ENCODE measurements at places on chromosomes 3 and 15. TPM values are rescaled to one million over a fixed set of nuclear protein-coding genes. Genes with fewer than 3 reads are reported as not detected.

Gene FILIP1L
- total RNA-seq, result 19.1 TPM

Gene WDR72
- total RNA-seq, result 0.59 TPM

Gene CCDC12
- 36.3 TPM for total RNA-seq

Gene CCR9
- not detected for total RNA-seq

Gene AMIGO3
- 0.56 TPM for total RNA-seq

Gene SSUH2
- total RNA-seq, result 0.21 TPM

Gene LARP6
- 4.5 TPM for total RNA-seq

Gene MNS1
- total RNA-seq, result 1.9 TPM

Gene SLC28A1
- total RNA-seq, result not detected

Gene OIP5
- total RNA-seq, result 2.7 TPM

GRCh38 chr3:197521277-197522182, 34.2 kb downstream of the BDH1 start:
- no peak for DNase-seq

DNA sequence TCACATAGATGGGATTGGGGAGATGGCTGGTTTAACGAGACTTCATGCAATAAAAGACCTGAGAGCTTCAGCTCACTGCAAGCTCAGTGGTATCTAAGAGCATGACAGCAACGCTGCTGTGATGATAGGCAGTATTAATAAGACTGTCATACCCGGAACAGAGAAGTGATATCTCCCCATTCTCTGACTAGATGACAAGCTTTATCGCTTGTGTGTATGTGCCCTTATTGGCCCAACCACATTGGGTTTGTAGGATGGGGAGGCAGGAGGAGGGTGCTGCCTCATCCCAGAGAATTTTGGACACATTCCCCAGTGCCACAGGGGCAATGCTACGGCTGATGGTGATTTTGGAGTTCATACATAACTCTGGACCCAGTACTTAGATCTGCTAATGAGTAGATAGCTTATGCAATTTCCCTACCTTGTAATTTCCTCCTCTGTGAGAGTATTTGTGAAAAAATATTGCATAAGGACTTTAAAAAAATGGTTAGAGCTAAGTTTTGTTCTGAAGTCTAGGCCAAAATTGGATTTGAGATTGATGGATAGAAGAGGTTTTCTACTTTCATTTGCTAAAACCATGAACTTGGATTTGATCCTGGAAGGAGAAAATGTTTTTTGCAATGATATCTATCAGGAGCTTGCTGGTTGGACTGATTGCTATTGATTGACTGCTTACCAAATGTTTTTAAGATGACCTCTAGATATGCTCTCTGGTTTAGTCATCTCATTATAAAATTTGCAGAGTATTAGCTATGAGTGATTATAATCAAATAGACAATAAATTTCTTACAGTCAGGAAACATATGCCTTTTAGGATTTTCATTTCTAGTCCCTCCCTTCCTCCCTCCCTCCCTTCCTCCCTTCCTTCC, 14.0 kb upstream of the TMEM212 start:
- no peak for DNase-seq

- DNase-seq, result no peak
Observed at GRCh38 chr15:50340416-50340815, 14.6 kb downstream of the GABPB1 start.

DNA sequence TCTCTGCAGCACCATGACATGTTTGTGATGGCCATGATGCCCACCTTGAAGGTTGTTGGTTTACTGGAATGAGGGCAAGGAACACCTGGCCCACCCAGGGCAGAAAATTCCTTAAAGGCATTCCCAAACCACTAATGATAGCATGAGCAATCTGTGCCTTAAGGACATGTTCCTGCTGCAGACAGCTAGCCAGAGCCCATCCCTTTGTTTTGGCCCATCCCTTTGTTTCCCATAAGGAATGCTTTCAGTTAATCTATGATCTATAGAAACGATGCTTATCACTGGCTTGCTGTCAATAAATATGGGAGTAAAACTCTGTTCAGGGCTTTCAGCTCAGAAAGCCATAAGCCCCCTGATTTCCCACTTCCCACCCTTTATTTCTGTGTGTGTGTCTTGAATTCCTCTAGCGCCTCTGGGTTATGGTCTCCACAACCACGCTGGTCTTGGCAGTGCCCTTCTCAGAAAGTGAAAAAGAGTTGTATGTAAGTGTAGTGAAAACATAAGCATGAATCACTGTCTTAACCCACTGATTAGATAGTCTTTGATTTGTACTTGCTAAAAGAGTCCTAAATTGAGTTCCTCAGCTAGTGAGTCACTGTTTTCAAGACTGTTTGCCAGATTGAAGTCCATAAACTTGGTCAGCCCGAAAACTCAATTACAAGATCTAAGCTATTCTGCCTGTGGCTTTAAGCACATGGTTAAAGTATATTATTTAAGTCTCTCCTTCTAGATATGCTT, 19.0 kb upstream of the CCR2 start:
- DNase-seq, result no peak

GRCh38 chr15:94723801-94724200, 492.4 kb downstream of the MCTP2 start:
- DNase-seq, result no peak

DNA sequence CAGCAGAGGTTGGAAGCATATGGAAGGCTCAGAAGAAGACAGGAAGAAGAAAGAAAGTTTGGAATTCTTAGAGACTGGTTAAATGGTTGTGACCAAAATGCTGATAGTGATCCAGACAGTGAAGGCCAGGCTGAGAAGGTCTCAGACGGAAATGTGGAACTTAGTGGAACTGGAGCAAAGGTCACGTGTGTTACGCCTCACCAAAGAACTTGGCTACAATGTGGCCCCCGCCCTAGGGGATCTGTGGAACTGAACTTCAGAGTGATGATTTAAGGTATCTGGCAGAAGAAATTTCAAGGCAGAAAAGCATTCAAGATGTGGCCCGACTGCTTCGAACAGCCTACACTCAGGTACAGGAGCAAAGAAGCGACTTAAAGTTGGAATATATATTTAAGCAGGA, 83.1 kb downstream of the MYO5A start:
- no peak for DNase-seq

DNA sequence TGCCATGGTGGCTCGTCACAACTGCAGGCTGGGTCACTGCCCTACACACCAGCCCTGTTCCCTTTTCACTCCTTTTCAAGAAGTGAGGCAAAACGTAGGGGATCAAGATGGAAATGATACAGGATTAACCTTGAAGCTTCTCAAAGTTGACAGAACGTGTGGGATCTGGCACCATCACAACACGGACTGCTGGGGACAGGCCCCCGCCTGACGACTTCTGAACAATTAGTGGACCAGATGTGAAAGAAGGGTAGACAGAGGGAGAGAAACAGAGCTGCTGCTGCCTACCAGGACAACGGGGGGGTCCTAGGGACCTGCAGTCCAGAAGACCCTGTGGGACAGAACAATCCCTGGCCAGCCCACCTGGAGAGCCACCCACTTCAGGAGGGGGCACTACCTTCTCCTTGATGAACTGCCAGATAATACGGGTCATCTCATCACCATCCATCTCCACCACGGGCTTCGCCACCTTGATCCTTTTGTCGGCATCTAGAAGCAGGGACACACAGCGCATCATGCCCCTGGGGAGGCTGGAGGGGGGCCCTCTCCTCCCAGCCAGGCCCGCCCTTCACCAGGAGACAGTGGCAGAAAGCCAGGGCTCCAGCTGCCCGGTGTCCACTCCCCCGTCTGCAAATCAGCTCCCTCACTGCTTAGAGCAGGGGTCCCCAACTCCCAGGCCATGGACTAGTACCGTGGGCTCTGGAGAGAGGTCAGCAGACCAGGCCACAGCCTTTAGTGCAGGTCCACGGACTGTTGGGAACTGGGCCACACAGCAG, 10.9 kb downstream of the IDH2 start:
- DNase-seq, result no peak

DNA sequence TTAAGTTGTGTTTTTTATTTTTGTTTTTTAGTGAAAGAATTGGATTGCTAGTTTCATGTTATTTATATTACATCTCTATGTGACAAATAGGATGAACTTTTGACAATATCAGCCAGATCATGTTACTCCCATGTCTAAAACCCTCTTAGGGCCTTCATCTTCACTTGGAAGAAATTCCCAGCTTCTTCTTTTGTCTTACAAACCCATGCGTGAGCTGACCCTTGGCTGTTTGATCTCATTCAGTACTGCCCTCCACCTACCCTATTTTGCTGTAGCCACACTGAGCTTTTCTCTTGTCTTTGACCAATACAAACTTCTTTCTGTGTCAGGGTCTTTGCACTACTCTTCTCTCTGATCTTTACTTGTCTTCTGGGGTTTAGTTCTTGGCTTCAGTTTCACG, 37.0 kb downstream of the RBM6 start:
- DNase-seq, result no peak

DNA sequence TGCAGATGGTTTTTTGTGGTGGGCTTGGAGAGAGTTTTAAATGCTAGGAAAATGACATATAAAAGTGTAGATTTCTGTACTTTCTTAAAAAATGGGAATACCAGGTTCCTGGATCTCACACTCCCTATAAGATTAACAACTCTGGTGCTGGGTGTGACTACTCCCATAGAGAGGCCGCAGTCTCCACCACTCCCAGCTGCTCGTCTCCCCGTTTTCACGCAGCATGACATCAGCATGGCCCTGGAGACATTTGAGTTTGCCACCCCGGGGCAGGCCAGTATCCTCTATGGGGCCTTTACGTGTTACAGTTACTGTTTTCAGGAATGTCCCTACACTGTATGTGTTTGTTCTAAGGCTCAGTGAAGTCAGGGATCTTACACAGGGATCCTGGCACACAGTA, 126.7 kb upstream of the ATP2B2 start:
- DNase-seq, result no peak

GRCh38 chr15:73691396-73691795, 7.2 kb downstream of the CD276 start:
- DNase-seq, result no peak

DNA sequence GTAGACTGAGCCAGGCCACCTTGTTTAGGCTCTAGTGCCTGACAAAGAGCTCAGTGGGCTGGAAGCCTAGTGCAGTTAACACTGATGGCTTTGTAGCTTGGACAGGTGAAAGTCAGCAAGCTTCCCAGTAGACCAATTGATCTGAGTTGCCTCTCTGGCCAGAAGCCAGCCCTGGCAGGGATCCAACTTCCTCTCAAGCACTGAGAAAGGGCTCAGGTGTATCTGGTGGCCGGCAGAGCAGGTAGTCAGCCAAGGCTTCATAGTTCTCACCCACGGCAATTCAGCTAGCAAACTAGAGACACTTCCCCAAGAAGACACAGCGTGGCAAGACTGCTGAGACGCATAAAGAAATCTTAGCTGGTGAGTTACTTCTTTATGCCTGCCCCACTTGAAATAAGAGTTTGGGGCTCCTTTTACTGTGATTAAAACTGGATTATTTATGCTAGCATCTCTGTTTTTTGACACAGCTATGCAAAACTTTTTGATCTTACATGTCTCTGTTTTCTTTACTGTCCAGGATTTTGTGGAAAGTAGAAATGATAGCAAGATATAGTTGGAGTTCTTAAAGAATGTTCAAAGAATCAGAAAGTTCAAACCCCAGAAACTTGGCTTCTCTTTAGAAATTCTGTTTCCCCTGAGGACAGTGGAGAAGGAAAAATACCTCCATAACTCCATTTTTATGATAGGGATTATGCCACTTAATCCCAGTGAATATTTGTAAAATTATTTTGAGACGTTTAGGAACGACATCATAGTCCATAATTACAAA, 8.4 kb upstream of the CA12 start:
- no peak for DNase-seq

DNA sequence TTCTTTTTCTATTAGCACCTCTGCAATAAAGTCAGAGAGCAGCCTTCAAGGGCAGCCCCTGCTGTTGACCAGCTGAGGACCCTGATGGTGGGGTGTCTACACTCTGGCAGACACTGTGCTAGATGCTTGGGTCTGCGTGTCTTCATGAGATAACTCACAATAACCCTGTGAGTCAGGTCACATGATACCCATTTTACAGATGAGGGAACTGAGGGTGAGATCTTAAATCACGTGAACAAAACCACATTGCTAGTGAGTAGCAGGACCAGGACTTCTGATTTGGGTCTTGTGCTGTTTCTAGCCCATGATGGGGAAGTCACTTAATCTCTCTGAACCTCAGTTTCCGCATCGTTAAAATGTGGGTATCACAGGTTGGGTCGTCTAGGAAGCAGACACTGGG, 118.5 kb upstream of the LIPC start:
- DNase-seq, result no peak

- DNase-seq, result peak; percentile 35
Observed at GRCh38 chr3:28317438-28318022, 31.0 kb upstream of the ZCWPW2 start.

- DNase-seq, result no peak
Observed at GRCh38 chr15:31387479-31388118, 61.0 kb downstream of the KLF13 start.

GRCh38 chr3:128215290-128215689, 62.0 kb downstream of the EEFSEC start:
- no peak for DNase-seq

GRCh38 chr3:117512975-117513374, 803.4 kb downstream of the TUSC7 start:
- DNase-seq, result no peak

- no peak for DNase-seq
Observed at GRCh38 chr3:37118163-37118562, 56.2 kb downstream of the LRRFIP2 start.

DNA sequence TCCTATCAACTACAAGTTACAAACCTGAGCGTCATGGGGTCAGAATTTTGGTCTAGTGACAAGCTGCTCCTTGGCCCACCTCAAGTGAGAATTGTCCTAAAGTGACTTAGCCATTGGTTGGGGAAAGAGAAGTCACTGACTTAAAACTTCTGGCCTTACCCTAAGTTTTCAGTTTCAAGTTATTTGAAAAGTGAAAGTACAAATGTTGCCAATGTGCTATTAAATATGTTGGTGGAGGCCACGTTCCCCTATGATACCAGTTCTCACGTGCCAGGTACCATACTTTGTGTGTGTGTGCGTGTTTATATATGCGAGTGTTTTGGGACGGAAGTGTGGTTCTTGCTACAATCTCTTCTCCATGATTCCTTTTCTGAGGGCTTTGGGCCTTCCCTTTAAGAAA, 22.6 kb upstream of the RASGRP1 start:
- no peak for DNase-seq

GRCh38 chr3:149586871-149587270, 71.0 kb downstream of the WWTR1 start:
- no peak for DNase-seq

GRCh38 chr3:194423317-194423716, 24.3 kb upstream of the GP5 start:
- no peak for DNase-seq

DNA sequence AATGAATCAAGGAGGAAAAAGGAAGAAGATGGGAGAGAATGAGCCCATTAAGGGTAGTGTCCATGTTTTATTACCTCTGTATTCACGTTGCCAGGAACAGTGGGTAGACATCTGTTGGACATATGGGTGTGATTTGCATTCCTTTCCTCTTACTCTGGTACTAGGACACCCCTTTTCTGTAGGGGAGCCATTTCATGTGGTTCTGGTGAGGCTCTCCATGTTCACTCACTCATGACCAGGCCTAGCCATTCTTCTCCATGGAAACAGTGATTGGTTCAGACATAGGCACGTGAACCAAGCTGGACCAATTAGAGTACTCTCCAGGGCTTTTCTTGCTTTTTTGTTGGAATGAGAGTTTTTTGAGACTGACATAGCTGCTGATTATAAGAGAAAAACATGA, 39.6 kb upstream of the PDCD6IP start:
- no peak for DNase-seq
